ENCODE measurements at places on chromosomes 1 and 21. TPM values are rescaled to one million over a fixed set of nuclear protein-coding genes. Genes with fewer than 3 reads are reported as not detected.

MYBPH gene
- not detected for total RNA-seq

RNASEL gene
- total RNA-seq, result 2.0 TPM

GRIK1 gene
- total RNA-seq, result not detected

NBPF10 gene
- total RNA-seq, result 0.92 TPM

SPRR4 gene
- total RNA-seq, result not detected

CRNN gene
- not detected for total RNA-seq

ZMPSTE24 gene
- total RNA-seq, result 35.9 TPM

IL20 gene
- total RNA-seq, result 0.10 TPM

HCRTR1 gene
- total RNA-seq, result not detected

TRIM58 gene
- not detected for total RNA-seq

SLC9C2 gene
- not detected for total RNA-seq

MDM4 gene
- 4.1 TPM for total RNA-seq

CYP4A11 gene
- total RNA-seq, result not detected

PRR9 gene
- total RNA-seq, result 0.05 TPM

DDX20 gene
- 8.9 TPM for total RNA-seq

CNST gene
- total RNA-seq, result 8.1 TPM

HTR6 gene
- 0.13 TPM for total RNA-seq

NCF2 gene
- 1.5 TPM for total RNA-seq

SLC9A1 gene
- total RNA-seq, result 15.9 TPM

SPRR2G gene
- not detected for total RNA-seq

ITLN2 gene
- 0.70 TPM for total RNA-seq

CD244 gene
- total RNA-seq, result not detected

HECTD3 gene
- total RNA-seq, result 19.4 TPM

S100A13 gene
- total RNA-seq, result 177 TPM

FABP3 gene
- total RNA-seq, result not detected

UBASH3A gene
- 0.12 TPM for total RNA-seq

LCE2A gene
- total RNA-seq, result not detected

S100B gene
- not detected for total RNA-seq

OR2L8 gene
- total RNA-seq, result not detected

NTNG1 gene
- total RNA-seq, result not detected

MINDY1 gene
- total RNA-seq, result 2.4 TPM

DNM3 gene
- 0.54 TPM for total RNA-seq

INSRR gene
- total RNA-seq, result not detected

TMCC2 gene
- total RNA-seq, result 1.4 TPM

CASQ2 gene
- total RNA-seq, result not detected

SPRR2F gene
- not detected for total RNA-seq

IFNGR2 gene
- 54.8 TPM for total RNA-seq

RNU1-3 gene
- total RNA-seq, result 4.3 TPM

SMPDL3B gene
- total RNA-seq, result 1.1 TPM

OR2T6 gene
- not detected for total RNA-seq

TM2D1 gene
- total RNA-seq, result 21.0 TPM

OMA1 gene
- total RNA-seq, result 4.5 TPM

TPTE gene
- total RNA-seq, result not detected

KISS1 gene
- 0.38 TPM for total RNA-seq

RGS1 gene
- not detected for total RNA-seq

CD48 gene
- total RNA-seq, result not detected

WNT2B gene
- total RNA-seq, result 0.20 TPM

DMBX1 gene
- 0.49 TPM for total RNA-seq

DDI2 gene
- total RNA-seq, result 8.1 TPM

CATSPERE gene
- 0.09 TPM for total RNA-seq

Measured in A549 treated with AZD2906 at 1 μM for 4 hours (cell line).